Ammon's horn (tissue), 1 donor: ENCODE measurements at places on chromosomes 2 and 18.
A peak's percentile ranks its signal among the peaks of the same experiment; 100 is the strongest.

GRCh38 chr18:28602391-28602790, 425.5 kb upstream of the CDH2 start:
- no peak for DNase-seq

- DNase-seq: no peak
Measured at GRCh38 chr2:42045352-42045751, 2.5 kb upstream of the PKDCC start.

DNA sequence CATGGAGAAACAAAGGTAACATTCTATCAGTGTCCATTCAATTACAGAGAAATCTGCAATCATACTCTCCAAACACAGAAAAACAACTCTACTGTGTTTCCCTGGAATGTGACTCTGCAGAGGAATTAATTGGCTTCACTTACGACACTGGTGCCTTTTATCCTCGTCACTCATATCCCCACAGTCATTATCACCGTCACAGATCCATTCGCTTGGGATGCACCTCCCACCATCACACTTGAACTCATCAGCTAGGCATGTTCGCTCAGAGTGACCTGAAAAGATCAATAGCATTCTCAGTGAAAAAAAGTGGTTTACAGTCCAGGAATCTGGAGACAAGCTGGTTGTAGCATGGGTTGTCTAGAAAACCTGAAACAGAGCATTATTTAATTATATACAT, 124.3 kb downstream of the DHRS9 start:
- no peak for DNase-seq

- DNase-seq: no peak
Measured at GRCh38 chr2:188620916-188621315, 329.2 kb downstream of the GULP1 start.

- DNase-seq: no peak
Measured at GRCh38 chr2:101962309-101962708, 29.5 kb upstream of the IL1R2 start.

DNA sequence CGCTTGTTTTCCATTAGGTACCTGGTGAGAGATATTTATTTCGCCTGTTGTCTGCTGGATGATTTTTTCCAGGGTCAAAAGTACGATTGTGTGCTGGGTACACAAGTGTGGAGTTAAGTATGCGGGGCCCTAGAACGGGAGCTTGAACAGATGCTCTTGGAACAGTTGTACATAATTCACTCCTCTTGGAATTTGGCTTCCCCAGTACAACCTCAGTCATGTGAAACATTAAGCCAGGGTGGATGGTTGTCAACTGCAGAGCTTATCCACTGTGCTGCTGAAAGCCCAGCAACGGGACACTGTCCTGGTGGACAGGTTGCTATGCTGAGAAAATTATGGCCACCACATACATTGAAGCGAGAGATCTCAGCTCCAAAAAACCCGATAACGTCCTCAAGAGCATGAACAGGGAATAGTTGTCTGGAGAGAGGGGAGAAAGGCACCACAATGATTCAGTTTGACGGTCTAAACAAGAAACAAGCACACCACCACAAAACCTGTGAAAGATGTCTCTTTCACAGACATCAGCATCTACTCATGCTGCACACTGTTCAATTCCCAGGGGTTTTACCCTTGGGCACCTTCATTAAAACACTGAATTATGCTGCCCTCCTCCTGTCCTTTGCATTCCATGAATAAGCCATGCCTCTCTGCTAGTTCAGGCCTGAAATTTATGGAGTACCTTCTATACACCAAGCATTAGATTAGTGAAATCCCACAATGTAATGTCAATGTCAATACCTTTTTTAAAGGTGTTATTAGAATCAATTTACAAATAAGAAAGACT, 176.8 kb upstream of the TRIB2 start:
- no peak for DNase-seq

- peak; percentile 38 for DNase-seq
Measured at GRCh38 chr2:192126912-192127311, 67.8 kb downstream of the TMEFF2 start.
